ENCODE measurements at places on chromosomes 3 and 15.
A peak's percentile ranks its signal among the peaks of the same experiment; 100 is the strongest.

DNA sequence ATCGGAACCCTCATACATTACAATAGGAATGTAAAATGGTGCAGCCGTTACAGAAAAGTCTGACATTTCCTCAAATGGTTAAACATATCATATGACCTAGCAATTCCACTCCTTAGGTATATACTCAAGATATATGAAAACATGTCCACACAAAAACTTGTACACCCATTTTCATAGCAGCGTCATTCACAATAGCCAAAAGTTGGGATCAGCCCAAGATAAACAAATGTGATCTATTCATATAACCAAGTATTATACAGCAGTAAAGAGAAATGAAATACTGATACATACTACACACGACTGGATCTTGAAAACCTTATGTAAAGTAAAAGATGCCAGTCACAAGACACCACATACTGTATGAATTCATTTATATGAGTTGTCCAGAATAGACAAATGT lies 102.4 kb downstream of the MSL2 start:
- DNase-seq = no peak

- no peak for DNase-seq
These were observed 648 bp downstream of the CYB561D2 start for GRCh38 chr3:50351323-50351697.

DNA sequence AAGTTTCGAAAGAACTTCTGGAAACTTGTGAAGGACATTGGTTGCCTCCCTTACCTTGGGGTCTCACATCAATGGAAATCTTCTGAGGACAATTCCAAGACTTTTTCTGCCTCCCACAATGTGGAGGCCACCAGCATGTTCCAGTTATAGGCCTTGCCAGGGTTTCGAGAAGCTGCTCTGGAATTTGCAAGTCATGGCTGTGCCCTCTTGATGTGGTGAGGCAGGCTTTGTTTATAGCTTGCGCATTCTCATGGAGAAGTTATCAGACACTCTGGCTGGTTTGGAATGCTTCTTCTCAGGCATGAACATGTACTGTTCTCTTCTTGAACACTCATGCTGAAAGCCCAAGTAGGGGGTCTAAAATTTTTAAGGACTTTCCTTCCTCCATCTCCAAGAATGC lies 4.1 kb downstream of the CXCR6 start:
- no peak for DNase-seq

- peak; percentile 99 for DNase-seq
These were observed 18.1 kb downstream of the CSPG4 start for GRCh38 chr15:75694241-75695182.

GRCh38 chr3:64853456-64853855 lies 165.7 kb upstream of the ADAMTS9 start:
- no peak for DNase-seq

DNA sequence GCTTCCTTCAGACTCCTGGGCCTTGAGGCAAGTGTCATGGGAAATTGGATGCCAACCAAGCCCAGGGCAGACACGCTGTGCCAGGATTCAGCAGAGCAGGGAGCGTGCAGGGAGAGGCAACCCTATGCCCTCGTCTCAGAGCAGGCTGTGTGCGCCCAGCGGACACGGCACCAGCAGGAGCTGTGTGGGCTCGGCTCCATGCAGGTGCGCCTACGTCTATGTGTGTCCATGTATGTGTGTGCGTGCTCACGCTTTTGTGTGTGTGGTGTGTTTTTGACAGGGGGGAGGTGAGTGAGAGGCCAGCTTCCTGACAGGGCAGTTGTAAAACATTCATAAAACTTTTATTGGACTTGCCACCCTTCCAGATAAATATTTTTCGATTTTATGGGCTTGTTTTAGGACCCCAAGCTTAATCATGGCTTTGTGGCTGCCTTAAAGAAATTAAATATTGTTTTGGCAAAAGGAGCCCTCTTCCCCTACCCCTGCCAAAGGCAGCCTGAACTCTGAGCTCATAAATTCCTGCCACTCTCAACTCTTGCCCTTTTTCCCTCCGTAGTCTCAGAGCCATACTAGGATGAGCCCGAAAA lies 84.4 kb downstream of the DNAJB8 start:
- DNase-seq = no peak

- peak; percentile 54 for DNase-seq
These were observed 76.4 kb downstream of the BBX start for GRCh38 chr3:107598926-107599771.

DNA sequence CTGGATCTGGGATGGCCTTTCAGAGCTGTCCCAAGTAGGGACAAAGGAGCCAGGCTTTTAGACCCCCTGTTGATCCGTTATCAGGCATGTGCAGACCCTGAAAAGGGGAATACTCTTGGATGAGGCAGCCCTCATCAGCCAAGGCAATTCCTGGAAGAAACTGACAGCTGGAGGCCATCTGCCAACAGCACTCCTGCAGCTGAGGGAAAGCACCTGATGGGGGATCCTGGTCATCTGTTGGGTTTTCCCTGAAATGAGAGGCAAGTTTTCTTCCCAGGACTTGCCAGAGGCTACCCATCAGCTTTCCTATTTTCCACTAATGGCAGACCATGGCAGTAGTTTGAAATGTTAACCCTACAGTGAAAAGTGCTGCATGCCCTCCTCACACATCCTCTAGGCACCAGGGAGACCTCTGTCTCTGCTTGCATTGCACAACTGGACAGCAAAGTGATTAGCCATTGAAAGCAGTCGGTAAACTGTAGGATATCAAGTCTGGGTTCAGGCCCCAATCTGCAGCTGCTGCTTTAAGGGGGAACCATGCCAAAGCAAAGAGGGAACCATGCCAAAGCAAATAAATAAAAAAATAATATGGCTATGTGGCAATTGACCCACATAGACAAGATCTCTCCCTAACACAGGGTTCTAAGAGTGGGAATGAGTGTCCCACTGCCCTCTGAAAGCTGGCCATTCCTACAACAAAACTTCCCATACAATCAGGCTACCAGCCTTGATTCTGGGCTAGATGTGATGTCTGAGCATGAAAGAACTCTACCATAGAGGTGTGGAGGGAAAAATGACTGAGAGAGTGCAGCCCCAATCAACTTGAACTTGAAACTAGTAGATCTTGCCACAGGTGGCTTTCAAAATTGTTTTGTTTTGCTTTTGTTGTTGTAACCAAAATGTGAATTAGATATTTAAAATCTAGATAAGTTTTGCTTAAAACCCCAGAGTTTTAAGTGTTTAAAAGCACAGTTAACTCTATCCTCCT lies 232.0 kb upstream of the STT3B start:
- no peak for DNase-seq

DNA sequence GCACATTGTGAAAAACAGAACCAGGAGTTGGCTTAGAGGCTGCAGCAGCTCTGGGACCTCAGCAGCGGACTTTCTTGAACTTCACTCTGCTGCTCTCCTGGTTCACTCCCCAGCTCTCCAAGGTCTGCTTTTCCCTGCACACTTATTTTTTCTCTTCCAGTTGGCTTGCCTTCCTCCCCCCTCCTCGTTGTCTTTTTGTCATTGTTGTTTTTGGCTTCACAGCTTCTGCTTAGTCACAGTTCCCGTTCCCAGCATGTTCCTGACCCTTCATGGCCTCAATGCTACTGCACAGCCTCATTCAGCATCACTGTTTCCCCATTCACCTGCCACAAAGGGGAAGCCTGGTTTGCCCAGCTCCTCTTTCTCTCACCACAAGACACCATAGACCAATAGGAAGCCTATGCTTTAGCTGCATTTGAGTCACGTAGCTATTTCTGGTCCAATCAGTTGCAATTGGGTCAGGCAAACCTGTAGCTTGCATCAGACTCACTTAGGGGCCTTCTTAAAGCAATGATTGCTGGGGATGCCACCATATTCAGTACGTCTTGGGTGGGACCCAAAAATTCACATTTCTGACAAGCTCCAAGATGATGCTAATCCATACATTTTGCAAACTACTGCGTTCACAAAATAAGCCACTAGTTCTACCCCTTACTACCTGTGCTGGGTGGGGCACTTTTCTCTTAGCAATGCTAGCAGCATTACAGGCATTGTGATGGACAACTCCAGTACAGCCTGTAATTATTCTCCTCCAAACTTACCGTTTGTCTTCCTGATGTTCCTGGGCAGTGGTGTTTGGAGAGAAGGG lies 7.8 kb upstream of the SUMF1 start:
- DNase-seq = peak; percentile 31

DNA sequence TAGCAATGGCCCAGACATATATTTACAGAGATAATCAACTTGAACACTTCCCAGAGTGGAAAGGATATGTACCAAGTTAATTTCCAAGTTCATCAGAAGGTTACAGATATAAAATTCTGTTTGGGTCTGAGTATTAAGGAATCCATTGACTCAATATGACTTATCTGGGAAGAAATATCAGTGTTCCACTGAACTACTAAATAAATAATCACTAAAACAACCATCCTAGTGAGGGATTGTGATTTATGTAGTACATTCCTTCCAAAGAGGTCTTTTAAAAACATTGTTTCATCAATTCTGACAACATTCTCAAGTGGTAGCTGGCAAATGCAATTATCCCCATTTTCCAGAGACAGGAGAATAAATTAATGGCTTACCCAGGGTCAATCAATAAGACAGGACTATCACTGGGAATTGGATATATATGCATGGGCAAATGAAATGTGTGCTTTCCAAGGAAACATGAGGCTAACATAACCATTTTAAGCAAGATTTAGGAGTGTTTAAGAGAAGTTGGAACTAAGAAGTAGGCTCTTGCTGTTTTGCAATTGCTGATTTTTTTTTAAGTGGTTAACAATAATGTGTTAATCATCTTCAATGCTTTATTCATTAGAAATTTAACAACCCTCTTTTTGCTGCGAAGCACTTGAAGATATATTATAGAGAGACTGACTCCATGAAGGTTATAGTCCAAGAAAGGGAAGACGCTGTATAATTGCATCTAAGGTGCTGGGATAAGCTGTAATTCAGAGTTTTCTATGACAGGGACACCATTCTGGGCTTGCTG lies 37.9 kb downstream of the SLC9A9 start:
- DNase-seq = no peak

DNA sequence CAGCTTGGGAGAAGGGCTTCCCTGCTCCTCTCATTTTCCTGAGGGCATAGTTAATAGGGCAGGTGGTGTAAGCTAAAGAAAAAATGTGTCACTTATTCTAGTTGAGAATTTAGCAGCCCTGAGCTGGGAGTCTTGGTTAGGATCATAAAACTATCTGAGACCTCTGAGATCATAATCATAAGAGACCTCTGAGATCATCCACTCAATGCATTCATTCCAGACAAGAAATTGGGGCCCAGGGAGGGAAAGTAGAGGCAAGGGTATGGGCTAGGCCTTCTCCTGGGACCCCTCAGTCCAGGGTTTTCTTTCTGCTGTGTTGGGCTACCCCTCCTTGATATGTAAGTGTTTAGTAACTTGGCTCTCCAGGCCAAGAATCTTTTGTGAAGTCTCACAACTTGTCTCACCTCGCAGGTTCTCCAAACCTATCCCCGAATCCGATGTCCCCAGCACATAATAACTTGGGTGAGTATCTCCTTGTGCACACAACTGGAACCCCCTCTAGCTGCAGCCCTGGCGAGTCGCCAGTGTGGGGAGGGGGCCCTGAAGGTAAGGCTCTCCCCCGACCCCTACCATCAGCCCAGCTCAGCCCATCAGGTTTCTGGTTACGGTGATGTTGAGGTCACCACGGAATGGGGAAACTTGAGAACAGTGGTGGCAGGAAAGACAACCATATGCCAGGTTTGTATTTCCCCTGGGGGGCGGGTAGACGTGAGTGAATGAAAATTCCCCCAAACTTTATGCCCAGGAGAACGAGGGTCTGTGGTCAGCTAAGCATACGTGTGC lies 84.1 kb downstream of the AAGAB start:
- DNase-seq = no peak

GRCh38 chr15:84143753-84144314 lies 91.7 kb upstream of the GOLGA6L4 start:
- DNase-seq = no peak

DNA sequence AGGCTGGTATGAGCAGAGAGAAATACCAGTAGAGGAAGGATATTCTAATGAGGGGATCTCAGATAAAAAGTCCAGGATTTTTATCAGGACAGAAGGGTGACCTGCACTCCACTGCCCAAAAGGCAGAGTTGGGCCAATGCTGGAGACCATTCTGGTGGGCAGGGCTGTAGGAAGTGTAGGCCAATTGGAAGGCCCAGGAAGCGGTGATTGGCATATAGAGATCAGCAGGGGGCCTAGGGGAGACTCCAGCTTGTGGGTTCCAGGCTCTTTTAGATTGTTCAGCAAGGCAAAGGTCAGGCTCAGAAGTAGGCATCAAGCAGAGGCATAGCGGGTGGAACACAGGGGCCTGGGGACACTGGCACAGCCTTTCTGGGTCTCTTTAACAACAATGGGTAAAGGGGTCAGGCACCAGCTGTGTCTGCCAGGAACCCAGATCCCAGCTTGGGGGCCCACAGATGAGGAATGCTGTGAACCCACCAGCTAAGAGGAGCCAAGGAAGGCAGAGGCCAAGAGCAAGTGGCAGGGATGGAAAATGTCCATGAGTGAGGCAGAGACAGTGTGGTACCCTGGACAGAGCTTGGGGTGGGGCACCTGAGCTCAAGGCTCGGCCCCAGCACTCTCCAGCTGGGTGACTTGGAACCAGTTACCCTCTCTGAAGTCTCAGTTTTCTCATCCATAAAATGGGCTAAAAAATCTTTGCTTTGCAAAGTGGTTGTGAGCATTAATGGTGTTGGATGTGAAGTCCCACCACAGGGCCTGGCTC lies 27.0 kb upstream of the RASGRF1 start:
- no peak for DNase-seq

DNA sequence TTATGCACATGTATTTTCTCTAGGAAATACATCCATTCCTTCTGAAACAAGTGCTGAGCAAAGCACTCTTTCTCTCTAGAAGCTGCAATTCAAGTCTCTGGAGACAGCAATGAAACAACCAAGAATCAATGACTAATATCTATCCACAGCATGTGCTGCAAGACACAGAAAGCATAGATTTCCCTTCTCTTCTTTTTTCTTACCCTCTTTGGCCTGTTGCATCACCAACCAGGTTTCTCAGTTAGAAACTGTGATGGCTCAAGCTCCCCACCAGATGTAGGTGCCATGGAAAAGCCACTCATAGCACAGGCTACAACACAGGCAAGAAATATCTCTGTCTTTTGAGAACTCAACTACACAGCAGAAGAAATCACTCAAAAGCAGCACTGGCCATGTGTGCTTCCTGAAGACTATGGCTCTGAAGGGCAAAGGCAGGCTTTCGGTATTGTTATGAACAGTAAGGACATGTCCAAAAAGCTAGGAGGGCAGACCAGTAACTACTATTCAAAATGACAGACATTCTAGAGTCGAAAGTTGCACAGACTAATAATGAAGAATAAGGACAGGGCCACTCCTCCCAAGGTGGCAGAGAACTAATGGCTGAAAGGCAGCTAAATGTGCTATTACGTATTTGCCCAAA lies 15.5 kb downstream of the ZDHHC3 start:
- peak; percentile 49 for DNase-seq

GRCh38 chr3:116743062-116743461 lies 33.5 kb downstream of the TUSC7 start:
- DNase-seq = no peak

- peak; percentile 72 for DNase-seq
These were observed 10.9 kb downstream of the RMDN3 start for GRCh38 chr15:40743921-40744814.

GRCh38 chr15:40081691-40082194 lies 26.9 kb downstream of the BMF start:
- peak; percentile 55 for DNase-seq

- DNase-seq = no peak
These were observed 243.7 kb downstream of the SLC9A9 start for GRCh38 chr3:143604402-143605185.

GRCh38 chr3:186971578-186971977 lies 41.3 kb downstream of the ST6GAL1 start:
- no peak for DNase-seq
